Osteocyte (in vitro differentiated cells): ENCODE measurements at places on chromosomes 4 and X. TPM values are rescaled to one million over a fixed set of nuclear protein-coding genes. Genes with fewer than 3 reads are reported as not detected.

ADH5 gene
- total RNA-seq: 136 and 142 TPM in 2 replicates

CEP135 gene
- 11.8 TPM in 2 replicates for total RNA-seq

SMIM10L2A gene
- 0.21 and 0.32 TPM in 2 replicates for total RNA-seq

ABLIM2 gene
- total RNA-seq: 0.24 and 0.31 TPM in 2 replicates

TKTL1 gene
- total RNA-seq: not detected in 2 replicates

CT45A10 gene
- total RNA-seq: not detected in 2 replicates

ERCC6L gene
- 1.1 and 1.3 TPM in 2 replicates for total RNA-seq

GAB3 gene
- 0.78 and 1.1 TPM in 2 replicates for total RNA-seq

C1GALT1C1 gene
- 26.6 and 30.4 TPM in 2 replicates for total RNA-seq

GRCh38 chrX:24619647-24620046 is 27.5 kb downstream of the PCYT1B start:
- no peak for DNase-seq

- DNase-seq: no peak
Observed at GRCh38 chr4:181998398-181999295, 244.6 kb upstream of the TENM3 start.

DNA sequence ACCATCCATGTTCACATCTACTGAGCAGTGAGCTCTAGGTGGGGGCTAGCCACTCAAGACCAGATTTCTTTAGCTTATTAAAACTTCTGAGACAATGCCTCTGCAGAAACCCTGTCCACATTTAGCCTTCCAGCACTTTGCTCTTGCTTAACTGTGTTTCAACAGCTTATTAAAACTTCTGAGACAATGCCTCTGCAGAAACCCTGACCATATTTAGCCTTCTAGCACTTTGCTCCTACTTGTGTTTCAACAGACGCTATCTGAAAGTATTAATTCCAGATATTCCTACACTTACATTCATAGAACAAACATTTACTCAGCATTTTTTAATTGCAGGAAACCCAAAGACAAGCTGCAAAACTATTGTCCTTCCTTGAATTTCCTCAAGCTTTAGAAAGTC is 91.9 kb downstream of the SEL1L3 start:
- DNase-seq: no peak

DNA sequence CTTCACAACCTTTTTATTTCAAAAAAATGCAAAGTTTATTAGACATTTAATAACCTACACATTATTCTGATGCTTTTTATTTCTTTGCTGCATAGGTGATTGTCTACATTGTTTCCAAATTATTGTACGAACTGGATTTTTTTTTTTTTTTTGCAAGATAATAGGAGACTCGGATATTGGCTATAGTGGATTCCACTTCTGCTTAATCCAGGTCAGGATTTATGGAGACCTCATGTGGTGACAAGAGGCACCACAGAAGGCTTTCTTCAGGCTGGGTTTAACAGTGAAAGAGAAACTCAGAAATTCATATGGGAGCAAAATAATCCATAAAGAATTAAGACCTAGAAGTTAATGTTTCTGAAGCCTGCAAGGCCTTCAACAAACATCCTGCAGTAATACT is 2.4 kb upstream of the SLIT2 start:
- DNase-seq: no peak

GRCh38 chrX:45508454-45508853 is 307.8 kb upstream of the DIPK2B start:
- no peak for DNase-seq

DNA sequence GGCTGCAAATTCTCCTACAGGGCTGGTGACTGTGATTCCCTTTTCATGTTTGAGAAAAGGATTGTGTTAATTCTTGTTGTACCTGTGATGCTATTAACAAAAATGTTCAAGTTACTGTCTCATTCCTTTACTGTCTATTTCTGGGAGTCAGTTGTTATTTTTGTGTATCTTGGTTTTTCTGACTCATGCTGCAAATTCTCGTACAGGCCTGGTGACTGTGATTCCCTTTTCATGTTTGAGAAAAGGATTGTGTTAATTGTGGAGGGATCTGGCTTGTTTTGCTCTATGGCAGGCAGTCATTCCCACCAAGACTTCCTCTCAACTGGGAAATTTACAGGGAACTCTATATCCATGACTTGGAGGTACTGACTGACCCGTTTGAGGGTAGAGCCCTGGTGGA is 693.4 kb upstream of the INTU start:
- DNase-seq: no peak

GRCh38 chr4:66688674-66689073 is 856.6 kb downstream of the CENPC start:
- no peak for DNase-seq

GRCh38 chr4:183130328-183131155 is 31.5 kb downstream of the WWC2 start:
- no peak for DNase-seq

GRCh38 chrX:5876984-5877596 is 351.6 kb downstream of the NLGN4X start:
- no peak for DNase-seq

DNA sequence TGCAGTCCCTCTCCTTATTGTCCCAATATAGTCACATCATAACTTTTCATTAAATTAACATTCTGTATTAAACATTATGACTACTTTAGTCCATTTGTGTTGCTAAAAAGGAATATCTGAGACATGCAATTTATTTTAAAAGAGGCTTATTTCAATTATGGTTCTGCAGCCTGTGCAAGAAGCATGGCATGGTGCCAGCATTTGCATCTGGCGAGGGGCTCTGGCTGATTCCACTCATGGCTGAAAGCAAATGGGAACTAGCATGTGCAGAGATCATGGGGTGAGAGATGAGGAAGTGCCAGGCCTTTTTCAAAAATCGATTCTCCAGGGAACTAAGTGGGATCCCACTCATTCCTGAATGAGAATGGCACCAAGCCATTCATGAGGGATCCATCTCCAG is 476.3 kb upstream of the RPS6KA3 start:
- no peak for DNase-seq
